ENCODE measurements at places on chromosomes 12 and 14.

GRCh38 chr12:95017482-95017881 is 14.0 kb upstream of the NDUFA12 start:
- DNase-seq: no peak

GRCh38 chr14:99586761-99587459 is 17.1 kb downstream of the CCDC85C start:
- DNase-seq: no peak

GRCh38 chr12:89243771-89244170 is 108.5 kb downstream of the DUSP6 start:
- no peak for DNase-seq

DNA sequence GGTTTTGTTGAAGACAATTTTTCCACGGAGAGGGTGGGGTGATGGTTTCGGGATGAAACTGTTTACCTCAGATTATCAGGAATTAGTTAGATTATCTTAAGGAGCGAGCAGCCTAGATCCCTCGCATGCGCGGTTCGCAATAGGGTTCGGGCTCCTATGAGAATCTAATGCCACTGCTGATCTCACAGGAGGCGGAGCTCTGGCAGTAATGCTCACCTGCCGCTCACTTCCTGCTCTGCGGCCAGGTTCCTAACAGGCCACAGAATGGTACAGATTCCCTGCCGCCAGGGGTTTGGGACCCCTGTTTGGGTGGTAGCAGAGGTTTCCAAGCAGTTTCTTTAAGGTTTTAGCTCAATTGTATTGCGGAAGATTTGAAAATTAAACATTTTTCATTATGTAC is 439.8 kb upstream of the OR4E1 start:
- no peak for DNase-seq

DNA sequence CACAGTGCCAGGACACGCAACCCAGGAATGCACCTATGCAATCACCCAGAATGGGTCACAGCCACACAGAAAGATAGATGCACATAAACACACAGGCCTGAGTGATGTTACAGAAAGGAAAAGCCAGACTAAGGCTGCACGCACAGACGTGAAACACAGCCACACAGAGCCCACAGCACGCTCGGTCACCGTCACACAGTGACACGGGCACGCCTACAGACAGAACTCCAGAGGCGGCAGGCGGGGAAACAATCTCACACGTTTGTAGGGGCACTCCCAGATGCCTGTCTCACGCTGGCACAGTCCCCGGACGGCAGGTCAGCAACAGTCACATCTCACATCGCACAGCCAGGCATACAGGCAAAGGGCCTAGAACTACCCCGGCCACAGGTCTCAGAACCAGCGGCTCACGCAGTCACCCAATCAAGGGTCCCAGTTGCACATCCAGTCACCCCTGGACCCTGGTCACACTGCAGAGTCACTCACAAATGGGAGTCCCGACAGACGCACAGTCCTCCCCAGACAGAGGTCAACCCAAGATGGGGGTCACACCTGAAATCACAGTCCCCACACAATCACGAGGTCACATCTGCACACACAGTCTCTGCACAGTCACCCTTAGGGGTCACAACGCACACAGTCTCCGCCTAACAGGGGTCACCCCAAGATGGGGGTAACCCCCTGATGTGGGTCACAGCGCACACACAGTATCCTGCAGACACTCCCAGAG is 790 bp downstream of the SSH1 start:
- DNase-seq: no peak

DNA sequence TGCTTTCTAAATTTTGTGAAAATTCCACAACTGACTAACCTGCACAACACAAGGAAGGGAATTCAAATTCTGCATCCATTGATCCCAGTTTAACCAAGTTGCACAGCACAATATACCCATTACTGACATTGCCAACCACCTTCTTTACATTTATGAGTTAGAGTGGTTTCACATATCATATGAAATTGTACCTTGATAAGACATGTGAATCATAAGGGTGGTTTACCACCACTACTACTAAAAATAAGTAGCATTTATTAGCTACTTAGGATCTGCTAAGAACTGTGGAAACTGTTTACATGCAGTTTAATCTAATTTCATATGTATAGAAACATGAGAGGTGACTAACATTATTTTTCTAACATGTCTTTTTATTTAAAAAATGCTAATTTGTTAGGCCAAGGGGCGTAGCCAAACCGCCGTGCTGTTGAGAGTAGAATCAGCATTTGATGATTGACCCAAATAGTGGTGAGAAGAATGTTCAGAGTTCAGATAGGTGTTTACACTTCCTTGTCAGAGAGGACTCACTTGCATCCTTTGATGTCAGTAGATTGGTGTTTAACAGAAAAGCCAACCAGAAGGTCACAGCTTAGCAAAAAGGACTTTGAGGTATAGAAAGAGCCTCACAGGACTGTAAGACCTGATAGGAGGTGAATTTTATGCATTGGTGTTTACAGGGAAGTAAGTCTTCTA is 56.2 kb downstream of the LRFN5 start:
- DNase-seq: no peak

DNA sequence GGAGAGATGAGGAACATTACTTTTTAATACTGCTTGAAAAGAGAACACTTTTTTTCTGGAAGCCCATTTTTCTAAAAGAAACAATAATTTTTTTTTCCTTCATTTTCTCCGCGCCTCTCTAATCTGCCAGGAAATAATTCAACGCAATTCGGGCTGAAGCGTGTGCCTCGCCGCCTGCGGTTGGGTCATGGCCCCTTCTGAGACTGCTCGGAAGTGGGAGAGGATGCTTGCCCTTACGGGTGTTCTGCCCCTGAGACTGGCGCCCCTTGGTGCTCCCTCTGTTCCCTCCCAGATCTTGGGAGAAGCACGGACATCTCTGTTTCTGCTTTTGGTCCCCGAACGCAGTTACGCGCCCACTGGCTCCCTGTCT is 332 bp upstream of the TBC1D30 start:
- DNase-seq: peak; percentile 61

DNA sequence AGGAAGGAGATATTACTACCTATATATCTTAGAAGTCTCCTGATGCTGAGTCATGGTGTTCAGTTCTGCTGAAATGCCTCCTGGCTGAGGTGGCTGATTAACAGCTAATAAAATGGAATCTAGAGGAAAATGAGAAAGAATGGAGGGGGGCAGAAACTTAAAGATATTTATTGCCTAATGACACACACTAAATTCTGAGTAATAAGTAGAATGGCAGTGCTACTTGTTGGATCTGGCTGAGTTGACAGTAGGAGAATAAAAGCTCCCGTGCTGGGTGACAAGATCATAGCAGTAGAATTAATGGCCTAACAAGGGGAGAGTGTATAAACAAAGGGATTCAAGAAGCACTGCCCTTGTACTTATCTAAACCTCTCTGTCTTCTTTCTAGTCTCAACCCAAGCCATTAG is 137.5 kb downstream of the CNTN1 start:
- no peak for DNase-seq

- DNase-seq: no peak
Observed at GRCh38 chr12:68530965-68531364, 79.7 kb upstream of the RAP1B start.

DNA sequence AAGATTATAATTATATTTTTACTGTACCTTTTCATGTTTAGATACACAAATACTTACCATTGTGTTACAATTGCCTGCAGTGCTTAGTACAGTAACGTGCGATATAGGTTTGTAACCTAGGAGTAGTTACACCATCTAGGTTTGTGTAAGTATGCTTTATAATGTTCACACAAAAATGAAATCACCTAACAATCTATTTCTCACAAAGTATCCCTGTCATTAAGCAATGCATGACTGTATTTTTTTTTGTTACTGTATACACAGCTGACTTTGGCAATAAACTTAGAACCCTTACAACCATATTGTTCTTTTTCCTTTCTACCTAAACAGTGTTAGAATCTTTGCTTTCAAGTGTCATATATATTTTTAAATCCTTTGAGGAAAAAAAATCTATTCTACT is 303.0 kb upstream of the E2F7 start:
- no peak for DNase-seq

DNA sequence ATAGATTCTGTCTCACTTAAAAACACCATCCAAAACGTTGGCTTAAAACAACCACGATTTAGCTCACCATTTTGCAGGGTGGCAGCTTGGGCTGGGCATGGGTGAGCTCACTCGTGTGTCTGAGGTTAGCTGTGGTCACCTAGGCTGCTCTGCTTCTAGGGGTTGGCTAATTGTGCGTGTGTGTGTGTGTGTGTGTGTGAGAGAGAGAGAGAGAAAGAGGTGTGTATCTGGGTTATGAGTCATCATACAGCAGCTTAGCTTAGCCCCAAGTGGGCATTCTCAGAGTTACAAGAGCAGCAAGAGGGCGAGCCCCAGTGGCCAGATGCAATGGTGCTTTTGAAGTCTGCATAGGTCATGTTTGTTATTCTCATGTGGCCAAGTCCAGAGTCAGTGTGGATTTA is 6.0 kb downstream of the FBXW8 start:
- DNase-seq: no peak

- DNase-seq: no peak
Observed at GRCh38 chr12:47814539-47815170, 5.0 kb downstream of the HDAC7 start.

DNA sequence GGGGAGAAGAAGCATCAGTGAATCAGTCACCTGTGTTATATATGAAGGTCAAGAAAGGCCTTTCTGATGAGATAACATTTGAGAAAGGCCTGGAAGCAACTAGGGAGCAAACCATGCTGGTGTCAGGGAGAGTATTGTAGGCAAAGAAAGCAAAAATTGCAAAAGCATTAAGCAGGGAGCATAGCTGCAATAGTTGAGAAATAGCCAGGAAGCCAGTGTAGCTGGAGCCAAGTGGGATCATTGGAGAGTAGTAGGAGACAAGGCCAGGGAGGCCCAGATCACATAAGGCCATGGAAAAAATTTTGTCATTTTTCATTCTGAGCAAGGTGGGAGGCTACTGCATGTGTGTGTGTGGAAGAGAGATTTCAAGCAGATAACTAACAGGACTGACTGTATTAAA is 18.8 kb upstream of the MAGOHB start:
- DNase-seq: no peak

- DNase-seq: no peak
Observed at GRCh38 chr12:108321688-108322087, 17.4 kb downstream of the CMKLR1 start.

DNA sequence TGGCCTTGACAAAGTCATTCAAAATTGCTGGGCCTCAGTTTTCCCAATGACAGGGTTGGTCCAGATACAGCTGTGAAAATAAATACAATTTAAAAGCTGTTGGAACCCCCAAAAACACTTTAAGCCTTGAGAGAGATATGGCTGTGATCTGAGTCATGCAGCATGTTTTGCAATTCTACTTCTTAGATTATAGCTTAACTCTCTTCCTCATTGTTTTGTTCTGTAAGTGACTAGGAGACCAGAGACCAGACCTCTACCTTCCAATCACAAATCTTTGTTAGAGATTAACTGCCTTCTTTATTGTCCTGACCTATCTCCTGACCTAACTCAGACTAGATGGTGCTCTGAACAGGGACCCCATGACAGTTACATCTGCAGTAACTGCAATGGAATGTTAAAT is 198.1 kb downstream of the STXBP6 start:
- no peak for DNase-seq

GRCh38 chr14:35046751-35047536 is 872 bp downstream of the FAM177A1 start:
- DNase-seq: peak; percentile 41

- DNase-seq: no peak
Observed at GRCh38 chr14:56794088-56794556, 16.2 kb downstream of the OTX2 start.

DNA sequence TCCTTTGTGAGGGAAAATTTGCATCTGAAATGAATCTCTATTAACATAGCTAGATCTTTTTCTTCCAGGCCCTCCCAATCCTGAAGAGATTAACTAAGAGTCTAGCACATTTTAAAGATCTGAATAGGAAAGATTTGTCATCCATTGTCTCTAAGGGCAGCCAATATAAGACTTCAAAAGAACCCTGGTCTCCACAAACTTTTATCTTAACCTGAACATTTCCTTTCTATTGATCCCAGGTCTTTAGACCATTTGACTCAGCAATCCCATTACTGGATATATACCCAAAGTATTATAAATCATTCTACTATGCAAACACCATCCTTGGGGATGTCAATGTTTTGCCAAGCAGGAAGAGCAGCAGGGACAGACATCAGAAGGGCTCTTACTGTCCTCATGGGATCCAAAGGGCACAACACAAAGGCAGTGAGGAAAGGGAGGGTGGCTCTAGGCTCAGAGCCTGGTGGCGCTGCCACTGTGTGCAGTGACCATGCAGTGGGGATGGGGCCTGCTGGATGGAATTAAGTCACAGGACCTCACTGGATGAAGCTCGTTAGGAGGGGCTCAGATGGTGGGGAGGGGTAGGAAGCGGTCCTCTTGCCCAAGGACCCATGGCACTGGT is 12.7 kb upstream of the BDKRB2 start:
- DNase-seq: no peak

DNA sequence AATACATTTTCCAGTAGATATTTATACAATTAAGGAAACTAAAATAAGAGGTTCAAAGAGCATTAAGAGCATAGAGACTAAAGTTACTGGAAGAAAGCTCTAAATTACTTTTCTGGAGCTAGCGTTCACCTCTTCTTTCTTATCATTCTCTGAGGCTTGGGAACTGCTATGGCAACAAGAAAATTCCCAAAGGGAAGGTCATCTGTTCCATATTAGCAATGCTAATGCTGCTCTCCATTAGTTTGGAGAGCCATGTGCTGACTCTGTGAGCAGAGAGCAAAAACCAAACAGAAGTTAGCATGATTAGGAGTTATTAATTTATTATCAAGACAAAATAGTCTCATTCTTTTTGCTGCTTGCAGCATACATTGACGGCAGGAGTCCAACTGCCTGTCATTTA is 143.1 kb upstream of the SLC16A7 start:
- DNase-seq: no peak

DNA sequence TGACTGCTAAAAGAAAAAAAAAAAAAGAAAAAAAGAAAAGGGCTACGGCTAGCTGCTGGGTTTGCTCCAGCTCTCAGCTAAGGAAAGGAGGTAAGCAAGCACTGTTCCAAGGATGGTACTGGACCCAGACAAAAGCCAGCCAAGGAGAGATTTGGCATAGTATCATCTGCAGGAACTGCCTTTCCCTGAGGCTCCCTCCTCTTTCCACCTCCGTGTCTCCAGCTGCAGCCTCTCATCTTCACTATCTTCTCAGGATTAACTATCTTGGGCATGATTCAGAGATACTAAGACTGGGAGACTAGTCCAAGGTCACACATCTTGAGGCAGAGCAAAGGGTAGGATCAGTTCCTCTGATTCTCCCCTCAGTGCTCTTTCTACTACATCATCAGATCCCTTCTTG is 6.0 kb downstream of the KITLG start:
- no peak for DNase-seq
